Stromal cell of bone marrow (primary cell): ENCODE measurements at places on chromosomes 5 and 9.
A peak's percentile ranks its signal among the peaks of the same experiment; 100 is the strongest.

DNA sequence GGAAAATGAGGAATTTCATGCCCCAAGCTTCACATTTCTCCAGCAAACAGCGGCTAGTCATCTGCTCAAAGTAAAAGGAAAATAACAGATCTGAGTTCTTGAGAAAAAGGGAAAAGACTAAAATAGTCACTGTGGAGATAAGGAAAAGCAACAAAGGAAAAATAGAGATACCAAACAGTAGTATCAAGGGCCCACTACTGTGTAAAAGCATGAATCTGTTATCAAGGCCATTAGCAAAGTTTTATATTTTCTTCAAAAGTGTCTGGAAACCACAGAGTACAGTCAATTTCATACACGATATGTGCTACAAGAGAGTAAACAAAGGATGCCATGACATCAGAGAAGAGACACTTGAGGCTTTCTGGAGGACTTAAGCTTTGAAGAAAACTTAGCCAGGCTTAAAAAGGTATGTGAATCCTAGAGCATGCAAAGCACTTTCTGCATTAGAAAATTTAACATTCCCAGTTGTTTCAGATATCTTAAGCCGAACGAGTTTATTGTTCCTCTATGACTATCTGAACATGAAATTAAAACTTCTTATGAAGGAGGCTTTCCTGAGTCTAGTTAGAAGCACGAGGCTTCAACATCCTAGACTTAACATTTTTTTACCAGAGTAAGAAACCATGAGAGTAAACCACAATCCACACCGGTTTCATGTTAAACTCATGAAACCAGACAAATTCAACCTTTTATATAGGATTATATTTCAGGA lies 1.2 kb downstream of the TTC33 start:
- peak; percentile 11 for DNase-seq

DNA sequence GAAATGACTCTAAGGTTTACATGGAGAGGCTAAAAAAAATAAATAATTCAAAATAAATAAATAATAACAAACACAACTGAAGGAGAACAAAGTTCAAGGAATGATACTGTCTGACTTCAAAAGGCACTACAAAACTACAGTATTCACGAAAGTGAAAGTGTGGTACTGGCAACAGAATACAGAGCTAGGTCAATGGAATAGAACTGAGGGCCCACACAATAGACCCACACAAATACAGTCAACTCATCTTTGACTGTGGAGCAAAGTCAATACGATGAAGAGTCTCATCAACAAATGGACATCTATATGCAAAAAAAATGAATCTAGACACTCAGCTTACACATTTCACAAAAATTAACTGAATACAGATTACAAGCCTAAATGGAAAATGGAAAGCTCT lies 75.3 kb downstream of the FBXW11 start:
- DNase-seq = no peak

DNA sequence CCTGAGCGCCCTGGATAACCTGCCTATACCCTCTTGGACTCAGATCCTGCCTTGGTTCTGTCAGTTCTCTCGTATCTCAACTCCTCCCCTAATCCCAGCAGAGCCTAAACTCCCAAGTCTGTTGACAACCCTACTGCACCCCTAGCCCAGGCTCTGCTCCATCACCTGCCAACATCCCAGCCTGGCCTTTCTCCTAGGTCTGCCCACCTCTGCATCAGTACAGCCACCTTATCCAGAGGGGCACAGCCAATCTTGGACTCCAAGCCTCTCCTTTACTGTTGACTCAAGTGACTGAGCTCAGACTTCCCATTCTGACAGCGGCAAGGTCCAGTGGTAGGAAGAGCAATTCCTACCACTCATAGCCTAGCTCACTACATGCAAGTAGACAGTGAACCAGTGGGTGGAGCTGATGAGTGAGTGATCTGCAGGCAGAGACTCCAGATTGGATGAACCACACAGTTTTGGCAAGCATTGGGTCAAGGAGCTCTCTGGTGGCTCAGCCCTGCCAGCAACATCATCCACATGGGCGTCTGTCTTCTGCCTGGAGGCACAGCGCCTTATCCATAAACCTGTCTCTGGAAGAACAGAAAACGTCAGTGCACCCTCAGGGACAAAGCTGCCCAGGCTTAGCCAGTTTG lies 26.5 kb downstream of the TRMO start:
- peak; percentile 25 for DNase-seq

GRCh38 chr5:106907979-106908378 lies 762.8 kb downstream of the EFNA5 start:
- DNase-seq = no peak

GRCh38 chr9:105319202-105319813 lies 74.9 kb downstream of the SLC44A1 start:
- no peak for DNase-seq

DNA sequence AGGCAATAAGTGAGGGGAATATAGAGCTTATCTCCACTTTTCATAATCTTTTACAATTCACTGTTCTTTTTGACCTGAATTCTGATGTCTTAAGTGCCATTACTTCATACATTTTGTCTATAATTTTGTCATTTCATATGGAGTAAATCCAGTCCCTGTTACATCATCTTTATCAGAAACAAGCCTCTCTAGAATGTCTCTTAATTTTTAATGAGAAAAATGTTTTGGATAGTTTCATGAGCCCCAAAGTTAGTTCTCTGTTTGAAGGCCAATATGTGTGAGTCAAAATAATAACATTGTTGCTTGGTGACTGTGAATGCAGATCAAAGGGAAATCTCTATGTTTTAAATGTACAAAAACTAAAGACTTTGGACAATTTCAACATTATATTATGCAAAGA lies 329.6 kb upstream of the ARRDC3 start:
- DNase-seq = peak; percentile 6

DNA sequence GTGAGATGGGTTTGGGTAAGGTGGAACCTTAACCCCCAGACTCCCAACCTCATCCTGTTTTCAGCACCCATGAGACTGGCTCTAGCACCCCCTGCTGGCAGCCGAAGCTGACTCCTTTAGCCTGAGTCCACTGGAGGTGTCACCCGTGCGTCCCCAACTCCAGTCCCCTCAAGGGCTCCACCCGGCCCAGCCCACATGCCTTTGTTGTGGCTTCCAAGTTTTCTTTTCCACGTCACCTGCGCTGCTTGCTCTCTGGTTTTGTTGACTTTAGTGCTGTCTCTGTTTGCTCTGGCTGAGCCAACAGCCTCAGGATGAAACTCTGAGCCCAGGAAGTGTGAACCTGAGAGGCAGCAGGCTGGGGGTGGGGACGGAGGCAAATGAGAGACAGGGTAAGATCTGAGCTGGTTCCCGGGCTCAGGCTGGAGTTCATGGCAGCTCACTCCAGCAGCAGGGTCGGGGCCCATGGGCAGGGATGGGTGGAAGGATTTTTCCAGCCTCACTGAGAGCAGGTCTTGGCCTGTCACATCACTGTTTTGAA lies 13.2 kb upstream of the AQP7 start:
- DNase-seq = no peak

- no peak for DNase-seq
Observed at GRCh38 chr5:1474866-1475543, 29.8 kb upstream of the SLC6A3 start.

GRCh38 chr5:27830546-27830945 lies 792.2 kb upstream of the CDH9 start:
- peak; percentile 16 for DNase-seq

- no peak for DNase-seq
Observed at GRCh38 chr5:116374434-116374852, 200.2 kb downstream of the SEMA6A start.

GRCh38 chr5:179608131-179608581 lies 15.3 kb downstream of the HNRNPH1 start:
- no peak for DNase-seq

- no peak for DNase-seq
Observed at GRCh38 chr9:129335464-129336129, 157.5 kb upstream of the IER5L start.

DNA sequence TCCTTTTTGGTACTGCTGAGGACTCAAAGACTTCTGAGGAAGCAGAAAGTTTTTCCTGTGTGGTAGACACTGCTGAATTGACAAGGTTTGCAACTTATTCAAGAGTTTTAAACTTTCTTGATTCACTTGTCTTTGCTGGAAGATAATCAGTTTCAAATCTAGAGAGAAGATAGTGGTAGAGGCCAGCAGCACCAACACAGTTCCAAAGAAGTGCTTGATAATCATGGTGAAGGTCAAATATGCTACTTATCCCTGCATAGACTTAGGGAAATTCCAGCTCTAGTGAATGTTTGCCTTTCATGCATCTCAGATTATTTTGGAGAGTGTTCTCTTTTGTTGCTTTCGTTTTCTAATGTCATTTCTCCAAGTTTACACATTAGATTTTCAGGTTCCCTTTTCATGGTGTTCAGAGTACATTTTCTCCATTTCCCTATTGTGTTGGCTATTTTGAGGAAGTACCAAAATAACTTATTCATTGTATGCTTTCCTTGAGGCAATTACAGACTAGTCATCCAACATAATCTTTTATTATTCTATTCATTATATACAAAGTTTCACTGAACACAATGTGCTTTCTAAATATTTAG lies 550 bp downstream of the IFNE start:
- no peak for DNase-seq

DNA sequence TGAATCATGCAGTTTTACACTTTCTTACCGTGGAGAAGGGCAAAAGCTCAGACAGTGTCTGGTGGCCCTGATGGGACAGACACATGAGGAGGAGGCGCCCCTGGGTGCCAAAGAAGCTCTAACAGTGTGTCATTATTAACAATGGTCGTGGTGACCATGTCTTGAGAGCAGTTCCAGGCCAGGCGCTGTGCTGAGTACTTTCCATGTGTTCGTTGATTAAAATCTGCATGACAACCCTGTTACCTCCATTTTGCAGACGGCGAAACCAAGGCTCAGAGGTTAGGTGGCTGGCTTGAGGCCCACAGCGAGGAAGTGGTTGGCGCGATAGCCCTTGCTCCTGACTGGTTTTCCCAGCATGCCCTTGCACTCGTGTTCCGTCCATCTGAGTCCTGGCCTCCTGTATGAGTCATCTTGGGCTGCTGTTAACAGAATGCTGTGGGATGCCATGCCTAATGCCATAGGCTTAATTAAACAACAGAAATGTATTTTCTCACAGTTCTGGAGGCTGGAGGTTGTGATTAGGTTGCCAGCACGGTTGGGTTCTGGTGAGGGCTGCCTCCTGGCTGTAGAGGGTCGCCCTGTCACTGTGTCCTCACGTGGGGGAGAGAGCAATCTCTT lies 92.0 kb downstream of the AMBP start:
- no peak for DNase-seq

GRCh38 chr5:152376886-152377285 lies 28.2 kb downstream of the NMUR2 start:
- DNase-seq = no peak
